Activated naive CD4-positive, alpha-beta T cell treated with anti-CD3 and anti-CD28 coated beads, Interleukin-2, amount 10 ng/mL, durations not matched to agents 7 days and 5 days (primary cell): ENCODE measurements at places on chromosomes 7 and 10.

DNA sequence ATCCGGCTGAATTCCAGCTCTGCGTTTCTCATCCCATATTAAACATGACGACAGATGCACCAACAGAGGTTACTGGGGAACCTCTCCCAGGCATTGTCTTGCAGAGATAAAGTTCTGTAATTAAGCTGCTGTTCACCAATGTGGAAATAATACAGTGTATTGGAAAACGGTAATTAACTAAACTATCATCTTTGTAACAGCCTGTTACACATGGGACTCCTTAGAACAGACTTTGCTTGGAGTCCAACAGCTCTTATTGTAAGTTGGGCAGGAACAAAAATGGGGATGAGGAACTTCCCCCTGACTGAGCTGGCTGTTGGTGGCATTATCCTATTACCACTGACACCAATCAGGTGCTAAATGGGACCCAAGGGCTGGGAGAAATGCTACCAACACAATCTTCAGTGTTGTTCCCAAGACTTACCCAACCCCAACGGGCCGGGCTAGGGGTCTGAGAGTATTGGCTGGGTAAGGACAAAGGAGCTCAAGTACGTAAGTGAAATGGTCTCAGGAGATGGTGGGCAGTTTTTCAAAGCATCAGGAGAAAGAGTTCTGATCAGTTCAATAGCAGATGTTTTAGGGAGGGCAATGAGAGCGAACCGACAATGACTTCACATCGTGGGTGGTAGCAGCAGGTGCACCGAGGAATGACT is 759.4 kb downstream of the GRID1 start:
- no peak for DNase-seq

GRCh38 chr10:84588971-84589370 is 260.6 kb downstream of the CCSER2 start:
- no peak for DNase-seq

DNA sequence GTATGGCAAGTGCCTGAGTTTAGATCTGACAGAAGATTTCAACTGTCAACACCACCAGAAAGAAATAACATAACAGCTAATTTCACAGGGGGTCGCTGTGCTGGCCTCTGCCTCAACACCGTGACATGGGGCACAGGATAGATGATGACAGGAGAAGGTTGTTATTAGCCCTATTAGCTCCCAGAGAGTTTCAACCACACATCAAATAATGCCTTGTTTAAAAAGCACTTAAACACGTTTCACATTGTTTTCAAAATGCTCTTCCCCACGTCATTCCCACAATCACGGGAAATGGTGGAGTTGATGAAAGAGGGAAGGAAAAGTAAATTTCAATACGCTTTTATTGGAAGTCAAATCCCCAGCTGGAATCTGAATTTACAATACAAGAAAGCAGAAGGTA is 184.7 kb downstream of the MAGI2 start:
- no peak for DNase-seq

DNA sequence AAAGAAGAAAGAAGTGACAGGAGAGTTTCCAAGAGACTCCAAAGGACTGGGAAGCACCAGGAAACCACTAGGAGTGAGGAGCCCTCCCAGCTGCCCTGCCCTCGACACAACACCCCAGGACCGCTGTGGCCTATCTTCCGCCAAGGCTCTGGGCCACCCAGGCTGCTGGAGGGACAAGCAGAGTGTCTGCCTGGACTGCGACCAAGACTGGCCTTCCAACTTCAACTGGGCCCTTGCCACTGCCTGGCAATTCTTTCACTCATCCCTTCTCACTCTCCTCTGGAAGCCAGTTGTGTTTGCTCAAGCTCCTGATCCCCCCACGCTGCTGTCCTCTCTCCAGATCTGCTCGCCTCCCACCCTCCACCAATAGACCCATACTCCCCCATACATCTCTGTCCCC is 10.2 kb downstream of the KIAA1549 start:
- no peak for DNase-seq

GRCh38 chr10:84179059-84179710 is 5.6 kb downstream of the GPR15LG start:
- no peak for DNase-seq

- DNase-seq: peak; percentile 62
Measured at GRCh38 chr7:102306916-102307677, 20.4 kb downstream of the SH2B2 start.

DNA sequence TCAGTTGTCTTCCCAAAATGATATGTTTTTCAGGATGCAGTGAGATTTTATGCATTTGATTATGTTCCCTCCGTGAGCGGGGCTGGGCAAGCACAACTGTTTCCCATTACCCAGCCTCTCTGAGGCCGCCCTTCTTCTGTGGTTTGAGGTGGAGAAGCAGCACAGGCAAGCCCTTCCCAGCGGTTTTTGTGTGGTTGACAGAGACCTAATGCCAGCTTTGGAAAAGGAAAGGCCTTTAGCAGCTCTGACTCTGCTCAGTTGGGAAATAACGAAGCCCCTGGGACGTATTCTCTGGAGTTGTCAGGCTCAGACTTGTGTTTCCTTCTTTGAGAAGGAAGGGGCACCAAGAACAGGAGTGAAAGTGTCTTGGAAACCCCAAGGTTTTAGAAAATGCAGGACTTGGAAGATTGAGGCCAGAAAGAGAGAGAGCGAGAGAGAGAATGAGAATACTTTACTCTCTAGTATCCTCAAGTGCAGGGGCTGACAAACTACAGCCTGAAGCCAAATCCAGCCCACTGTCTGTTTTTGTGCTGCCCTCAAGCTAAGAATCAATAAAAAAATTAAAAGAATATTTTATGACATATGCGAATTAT is 20.6 kb upstream of the PDCD4 start:
- peak; percentile 49 for DNase-seq

DNA sequence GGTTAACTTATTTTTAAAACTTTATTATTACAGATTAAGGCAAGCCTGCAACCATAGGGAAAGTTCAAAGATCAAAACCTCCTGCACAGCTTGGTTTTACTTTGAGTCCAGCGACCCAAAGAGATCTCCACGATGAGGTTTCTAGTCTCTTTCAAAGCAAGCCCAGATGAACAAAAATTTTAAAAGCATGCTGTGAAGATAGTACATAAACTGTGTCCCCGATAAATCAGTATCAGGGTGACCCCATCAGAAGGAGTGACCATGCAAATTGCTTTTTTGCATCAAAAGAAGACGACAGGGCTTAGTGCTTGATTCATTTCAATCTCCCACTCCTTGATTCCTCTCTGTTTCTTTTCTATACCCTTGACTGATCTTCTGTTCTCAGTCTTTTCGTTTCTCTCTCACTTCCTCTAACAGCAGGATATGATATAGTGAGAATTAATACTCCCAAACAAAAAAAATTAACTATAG is 16.0 kb upstream of the DNTT start:
- DNase-seq: no peak

DNA sequence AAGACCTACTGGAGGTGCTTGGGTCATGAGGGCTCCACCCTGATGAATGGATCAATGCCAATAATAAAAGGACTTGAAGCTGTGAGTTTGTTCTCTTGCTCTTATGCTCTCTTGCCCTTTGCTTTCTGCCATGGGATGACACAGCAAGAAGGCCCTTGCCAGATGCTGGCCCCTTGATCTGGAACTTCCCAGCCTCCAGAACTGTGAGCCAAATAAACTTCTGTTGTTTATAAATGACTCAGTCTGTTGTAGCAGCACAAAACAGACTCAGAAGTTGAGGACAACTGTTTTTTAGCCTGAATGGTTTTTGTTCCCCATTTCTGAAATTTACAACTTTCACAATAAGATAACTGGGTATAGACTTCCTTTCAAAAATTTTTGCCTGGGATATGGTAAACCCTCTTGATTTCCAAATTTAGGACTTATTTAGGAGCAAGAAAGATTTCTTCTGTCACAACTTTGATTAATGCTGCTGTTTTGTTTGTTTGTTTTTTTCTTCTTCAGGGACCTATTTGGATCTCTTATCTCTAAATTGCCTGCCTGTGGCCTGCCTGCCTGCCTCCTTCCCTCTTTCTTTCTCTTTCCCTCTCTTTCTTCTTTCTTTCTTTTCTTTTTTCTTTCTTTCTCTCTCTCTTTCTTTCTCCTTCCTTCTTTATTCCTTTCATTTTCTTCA is 12.1 kb downstream of the ENTPD1 start:
- DNase-seq: no peak
